Small intestine (tissue), 16 donors: ENCODE measurements at places on chromosomes 5 and 9.

- DNase-seq: no peak
Observed at GRCh38 chr5:33488558-33489355, 48.0 kb downstream of the TARS1 start.

DNA sequence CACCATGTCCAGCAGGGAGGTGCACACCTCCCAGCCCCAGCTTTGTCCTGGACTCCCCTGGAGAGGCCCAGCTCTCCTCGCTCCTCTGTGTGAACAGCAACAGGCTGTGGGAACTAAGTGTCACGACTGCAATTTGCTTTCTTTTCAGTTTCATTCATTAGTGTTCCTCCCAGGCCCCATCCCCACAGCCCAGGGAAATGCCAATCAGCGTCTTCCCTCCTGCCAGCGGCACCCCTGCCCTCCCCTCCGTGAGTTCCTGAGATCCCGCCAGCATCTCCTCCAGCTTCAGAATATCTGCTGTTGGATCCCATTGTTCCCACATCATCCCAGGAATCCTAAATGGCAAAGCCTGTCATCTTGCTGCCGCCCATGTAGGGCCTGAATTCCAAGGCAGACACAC is 13.1 kb upstream of the RPL26L1 start:
- DNase-seq: no peak

- peak; percentile 66 for DNase-seq
Observed at GRCh38 chr5:132380047-132380446, 10.5 kb downstream of the SLC22A5 start.

GRCh38 chr9:125547368-125547767 is 159.6 kb downstream of the MAPKAP1 start:
- no peak for DNase-seq

GRCh38 chr9:81980568-81980967 is 8.0 kb upstream of the SPATA31D1 start:
- no peak for DNase-seq

GRCh38 chr5:2254880-2255750 is 372.4 kb upstream of the IRX4 start:
- no peak for DNase-seq

DNA sequence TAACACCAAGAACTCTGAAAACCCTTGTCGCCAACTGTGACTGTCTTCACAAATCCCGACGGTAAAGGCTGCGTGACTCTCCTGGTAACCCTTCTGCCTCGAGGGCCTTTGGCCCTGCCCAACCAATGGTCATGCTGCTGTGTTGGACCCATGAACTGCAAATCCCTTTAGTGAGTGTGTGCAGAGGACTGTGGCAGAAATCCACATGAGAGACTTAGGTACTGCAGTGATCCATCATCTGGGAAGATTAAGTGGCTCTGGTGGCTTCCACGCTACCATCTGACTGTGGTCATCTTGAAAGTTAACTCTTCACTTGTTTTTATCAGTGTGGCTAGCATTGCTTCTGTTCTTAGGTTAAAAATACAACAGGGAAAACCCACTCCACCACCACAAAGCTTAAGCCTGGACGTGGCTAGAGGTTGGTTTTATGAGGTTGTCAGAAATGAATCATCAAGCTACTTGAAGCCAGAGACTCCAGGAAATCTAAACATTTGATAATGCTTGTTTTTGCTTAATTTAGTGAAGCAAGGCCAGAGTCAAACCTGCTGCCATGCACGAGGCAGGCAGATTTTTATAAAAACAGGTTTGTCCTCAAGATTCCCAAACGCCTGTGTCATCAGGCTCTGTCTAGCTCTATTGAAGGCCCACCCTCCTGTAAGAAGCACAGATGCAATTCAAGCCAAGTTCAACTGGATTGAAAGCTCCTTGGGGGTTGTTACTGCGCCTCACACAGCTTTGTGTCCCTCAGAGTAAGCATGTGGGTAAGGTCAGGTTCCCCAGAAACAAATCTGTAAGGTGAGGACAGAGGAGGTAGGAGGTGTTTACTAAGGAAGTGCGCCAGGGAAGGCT is 52.7 kb upstream of the ERCC6L2 start:
- no peak for DNase-seq

- no peak for DNase-seq
Observed at GRCh38 chr9:127963359-127964064, 17.3 kb downstream of the EEIG1 start.

- DNase-seq: no peak
Observed at GRCh38 chr5:36458746-36459145, 147.7 kb upstream of the SLC1A3 start.

DNA sequence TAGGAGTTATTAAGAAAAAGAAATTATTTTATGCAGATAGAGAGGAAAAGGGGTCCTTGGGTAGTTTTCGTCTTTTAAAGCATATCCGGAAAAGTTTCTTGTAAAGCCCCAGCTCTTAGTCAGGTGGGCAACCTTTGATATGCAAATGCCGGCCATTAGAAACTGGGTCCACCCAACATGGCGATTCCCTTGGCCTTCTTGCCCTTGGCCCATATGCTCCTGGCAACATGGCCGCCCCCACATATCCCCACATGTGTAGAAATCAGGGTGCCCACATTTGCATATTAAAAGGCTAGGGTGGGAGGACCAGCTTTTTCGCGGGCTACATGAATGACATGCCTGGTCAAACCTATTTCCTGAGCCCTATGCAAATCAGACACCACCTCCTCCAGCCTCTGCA is 73.3 kb downstream of the FREM1 start:
- no peak for DNase-seq

DNA sequence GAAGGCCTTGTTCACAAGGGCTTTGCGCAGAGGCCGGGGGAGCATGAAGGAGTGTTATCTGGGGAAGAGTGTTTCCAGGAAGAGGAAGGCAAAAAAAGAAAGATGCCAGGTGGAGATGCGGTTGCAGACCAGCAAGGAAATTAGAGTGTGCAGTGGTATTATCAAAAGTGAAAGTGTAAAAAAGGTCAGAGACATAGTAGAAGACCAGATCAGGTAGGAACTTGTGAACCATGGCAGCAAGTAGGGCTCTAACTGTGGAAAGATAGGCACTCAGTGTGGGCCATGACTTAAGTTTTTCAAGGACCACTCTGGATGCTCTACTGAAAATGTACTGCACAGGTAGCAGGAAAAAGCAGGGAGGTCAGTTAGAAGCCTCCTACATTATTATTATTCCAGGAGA is 90.1 kb upstream of the SPOCK1 start:
- DNase-seq: no peak

GRCh38 chr5:165858118-165858517 is 2352.7 kb downstream of the MAT2B start:
- DNase-seq: no peak

DNA sequence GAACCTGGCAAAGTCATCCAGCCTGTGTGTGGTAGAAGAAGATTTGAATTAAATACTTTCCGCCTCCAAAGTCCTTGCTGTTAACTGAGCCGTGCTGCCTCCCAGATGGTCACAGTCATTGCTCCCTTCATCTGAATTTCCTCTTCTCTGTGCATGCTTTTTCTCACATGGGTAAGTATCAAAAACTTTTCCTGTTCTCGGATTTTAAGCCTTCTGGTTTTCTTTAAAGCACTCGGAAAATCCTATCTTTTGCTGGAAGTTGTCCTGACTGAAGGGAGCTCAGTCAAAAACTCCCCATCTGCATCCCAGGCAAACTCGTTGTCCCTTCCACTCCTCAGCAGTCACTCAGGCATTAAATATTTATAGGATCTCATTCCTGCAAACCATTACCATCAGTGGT is 290.0 kb upstream of the PIK3R1 start:
- DNase-seq: no peak

DNA sequence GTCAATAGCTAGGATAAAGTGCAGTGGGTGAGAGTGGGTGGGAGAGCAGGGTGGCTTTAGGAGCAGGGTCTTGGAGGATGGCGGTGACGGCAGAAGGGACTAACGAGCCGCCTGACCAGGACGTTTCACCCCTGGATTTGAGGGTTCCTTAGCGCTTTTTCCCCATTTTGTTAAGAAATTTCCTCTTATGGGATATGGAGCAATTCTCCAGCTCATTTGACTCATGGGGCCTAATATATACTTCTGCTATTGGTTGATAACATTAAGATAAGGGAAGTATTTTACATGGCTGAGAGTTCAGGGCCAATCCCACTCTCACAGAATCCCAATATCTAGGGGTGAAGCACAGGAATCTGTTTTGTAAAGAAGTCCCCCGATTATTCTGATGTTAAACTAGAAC is 17.6 kb downstream of the CD180 start:
- no peak for DNase-seq

- no peak for DNase-seq
Observed at GRCh38 chr9:69003051-69003450, 10.9 kb downstream of the PRKACG start.

- no peak for DNase-seq
Observed at GRCh38 chr5:83084336-83084735, 7.0 kb downstream of the XRCC4 start.

- no peak for DNase-seq
Observed at GRCh38 chr5:158273035-158273434, 414.1 kb upstream of the CLINT1 start.

- DNase-seq: no peak
Observed at GRCh38 chr9:138043411-138044345, 166.1 kb downstream of the CACNA1B start.

GRCh38 chr5:27038476-27038875 is at the start of gene CDH9:
CDH9 (minus strand) TSS chr5:27038586; CDS start chr5:26988333, 50,253 bp downstream.
- no peak for DNase-seq

- DNase-seq: no peak
Observed at GRCh38 chr9:115391168-115391825, 273.3 kb upstream of the TNC start.

- DNase-seq: no peak
Observed at GRCh38 chr5:125002727-125003598, 256.5 kb upstream of the ZNF608 start.

- no peak for DNase-seq
Observed at GRCh38 chr9:136043441-136043991, 51.6 kb downstream of the NACC2 start.

DNA sequence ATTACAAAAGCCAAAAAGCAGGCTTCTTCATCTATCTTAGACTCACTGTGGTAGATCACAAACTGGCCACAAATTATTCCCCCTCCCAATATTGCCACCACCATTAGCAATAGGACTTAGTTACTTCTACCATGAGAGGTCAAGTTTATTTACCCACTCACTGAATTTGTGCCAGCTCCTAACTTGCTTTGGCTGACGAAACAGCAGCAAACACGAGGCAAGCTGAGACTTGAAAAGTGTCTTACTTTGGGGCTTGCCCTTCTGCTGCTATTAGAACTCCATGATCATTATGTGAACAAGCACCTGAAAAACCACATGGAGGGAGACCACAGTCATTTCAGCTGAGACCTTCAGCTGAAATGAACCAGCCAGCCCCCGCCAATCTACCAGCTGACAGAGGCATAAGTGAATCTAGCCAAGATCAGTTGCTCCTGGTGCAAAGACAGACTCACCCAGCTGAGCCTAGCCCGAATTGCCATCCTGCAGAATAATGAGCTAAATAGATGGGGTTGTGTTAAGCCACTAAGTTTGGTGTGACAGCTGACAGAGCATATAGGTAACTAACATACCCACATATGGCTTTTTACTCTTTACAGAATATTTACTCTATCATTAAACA is 5.7 kb downstream of the WDR41 start:
- no peak for DNase-seq

DNA sequence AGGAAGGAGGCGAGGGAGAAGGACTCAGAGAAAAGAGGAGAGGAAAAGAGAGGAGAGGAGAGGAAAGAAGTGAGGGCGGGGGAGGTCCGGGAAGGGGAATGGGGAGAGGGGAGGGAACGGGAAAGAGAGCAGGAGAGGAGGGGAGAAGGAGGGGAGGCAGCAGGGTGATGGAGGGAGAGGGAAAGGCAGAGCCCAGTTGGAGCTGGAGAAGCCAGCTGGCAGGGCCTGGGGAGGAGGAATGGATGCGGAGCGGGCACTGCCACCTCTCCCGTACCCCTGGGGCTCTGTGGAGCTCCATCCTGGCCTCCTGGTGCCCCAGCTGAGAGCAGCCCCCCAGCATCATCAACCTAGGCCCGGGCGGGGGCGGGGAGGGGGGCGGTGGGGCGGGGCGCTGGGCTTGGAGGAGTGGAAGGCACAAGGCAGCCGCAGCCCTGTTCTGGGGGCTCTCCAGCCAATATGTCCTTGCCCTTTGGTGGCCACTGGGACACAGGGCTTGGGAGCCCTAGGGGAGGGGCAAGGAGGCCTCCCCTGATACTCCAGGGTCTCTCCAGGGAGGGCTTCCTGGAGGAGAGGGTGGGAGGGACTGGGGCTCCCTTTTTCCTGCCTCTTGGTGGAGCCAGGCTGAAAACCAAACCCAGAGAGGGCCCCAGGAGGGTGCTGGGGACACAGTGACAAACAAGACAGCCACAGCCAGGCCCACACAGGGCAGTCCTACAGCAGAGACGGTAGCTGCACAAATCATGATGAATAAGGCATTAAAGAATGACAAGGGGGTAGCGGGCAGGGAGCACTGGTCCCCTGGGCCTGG is 123.7 kb downstream of the C9orf50 start:
- peak; percentile 52 for DNase-seq

DNA sequence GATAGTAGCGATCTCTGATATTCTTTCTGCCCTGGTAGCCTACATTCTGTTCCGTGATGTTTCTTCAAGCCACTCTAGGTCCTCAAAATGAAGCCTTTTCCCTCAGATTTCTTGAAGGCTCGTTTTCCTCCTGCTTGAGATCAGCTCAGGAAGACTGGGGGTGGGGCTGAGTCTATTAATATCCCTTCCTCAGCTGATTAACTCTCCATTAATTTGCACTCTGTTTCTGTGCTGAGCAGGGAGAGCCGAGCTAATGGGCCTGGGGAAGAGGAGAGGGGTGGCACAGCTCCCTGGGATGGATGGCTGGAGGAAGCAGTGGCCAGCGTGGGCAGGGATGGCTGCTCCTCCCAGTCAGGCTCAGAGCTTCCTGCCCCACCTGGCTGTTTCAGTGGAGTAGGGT is 93.3 kb downstream of the PPARGC1B start:
- DNase-seq: no peak

DNA sequence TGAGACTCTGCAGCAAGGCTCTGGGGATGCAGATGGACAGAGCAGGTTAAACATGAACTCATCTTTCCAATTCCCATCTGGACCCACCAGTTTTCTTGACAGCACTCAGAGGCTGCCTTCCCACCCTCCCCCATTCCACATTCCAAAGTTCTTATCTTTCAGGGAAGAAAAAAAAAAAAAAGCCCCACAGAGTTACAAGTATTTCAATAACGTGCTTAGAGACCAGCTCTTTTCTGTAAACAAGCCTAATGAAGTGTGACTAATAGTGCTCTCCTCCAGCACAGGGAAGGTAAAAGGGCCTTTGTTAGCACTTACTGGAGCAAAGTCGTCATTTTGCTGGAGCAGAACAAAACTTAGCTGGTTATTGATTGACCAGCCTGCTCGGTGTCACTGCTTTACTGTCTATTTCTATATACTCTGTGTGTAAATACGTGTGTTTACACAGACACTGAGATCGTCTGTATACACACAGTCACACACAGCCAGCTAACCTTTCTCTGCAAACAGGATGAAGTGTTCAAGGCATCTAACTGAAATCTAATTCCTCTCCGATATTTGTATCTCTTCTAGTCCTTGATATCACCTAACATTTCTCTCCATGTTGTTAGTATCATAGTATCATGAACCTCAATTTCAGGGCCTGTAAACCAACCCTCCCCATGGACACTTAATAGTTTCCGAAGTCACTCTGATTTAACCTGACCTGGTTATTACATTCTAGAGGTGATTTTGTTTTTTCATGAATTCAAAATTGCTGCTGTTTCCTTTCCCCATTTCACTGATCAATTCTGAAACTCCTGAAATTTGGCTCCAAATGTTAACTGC is 84.9 kb downstream of the ZNF608 start:
- DNase-seq: peak; percentile 90
